ENCODE measurements at places on chromosomes 1 and 21.

DNA sequence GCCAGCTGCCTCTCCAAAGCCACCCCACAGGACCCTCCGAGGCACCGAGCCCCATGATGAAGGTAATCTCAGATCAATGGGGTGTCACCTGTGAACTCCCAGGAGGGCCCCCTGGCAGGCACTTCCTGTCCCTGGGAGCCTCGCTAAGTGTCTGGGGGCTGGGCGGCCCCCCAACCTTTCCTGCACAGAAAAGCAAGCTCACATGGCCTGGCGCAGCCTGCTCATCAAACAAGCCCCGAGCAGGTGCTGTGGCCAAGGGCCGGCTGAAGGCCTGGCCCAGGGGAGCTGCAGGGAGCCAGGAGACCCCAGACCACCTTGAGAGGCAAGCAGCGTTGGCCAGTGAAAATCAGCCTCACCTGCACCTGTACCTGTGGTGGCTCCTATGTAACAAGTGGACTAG is 2.9 kb downstream of the RIPK4 start:
- DNase-seq = no peak

- DNase-seq = no peak
Observed at GRCh38 chr21:34827445-34828235, 158.8 kb downstream of the CLIC6 start.

DNA sequence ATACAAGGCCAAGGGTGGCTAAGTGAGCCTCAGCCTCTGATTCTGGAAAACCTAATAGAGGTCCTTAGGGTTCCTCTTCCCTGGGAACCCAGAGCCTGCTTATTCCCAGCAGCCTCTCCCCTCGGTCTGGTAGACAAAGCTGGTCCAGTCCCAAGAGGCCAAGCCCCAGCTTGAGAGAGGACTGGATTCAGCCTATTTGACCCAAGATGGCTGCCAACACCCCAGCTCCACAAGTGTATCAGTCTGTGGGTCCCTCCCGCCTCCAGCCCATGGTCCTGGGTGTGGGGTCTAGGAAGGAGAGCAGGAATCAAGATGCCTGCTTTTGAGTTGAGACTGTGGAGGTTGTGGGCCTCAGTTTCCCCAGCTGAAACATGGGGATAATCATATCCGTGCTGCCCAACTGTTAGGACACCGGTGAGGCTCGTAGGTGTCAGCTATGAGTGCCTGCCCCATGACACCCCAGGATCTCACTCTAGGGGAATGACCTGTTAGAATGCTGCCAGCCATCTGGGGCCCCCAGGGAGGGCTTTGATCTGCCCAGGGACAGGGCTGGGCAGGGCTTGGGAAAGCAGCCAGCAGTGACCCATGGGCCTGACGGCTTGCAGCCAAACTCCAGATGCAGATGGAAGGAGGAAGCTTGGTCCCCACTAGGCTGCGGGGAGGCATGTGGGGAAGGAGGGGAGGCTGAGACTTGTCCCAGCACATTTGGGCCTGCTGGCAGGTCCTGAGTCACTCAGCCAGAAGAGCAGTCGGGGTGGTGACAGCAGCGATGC is 45.4 kb downstream of the NUAK2 start:
- DNase-seq = no peak

DNA sequence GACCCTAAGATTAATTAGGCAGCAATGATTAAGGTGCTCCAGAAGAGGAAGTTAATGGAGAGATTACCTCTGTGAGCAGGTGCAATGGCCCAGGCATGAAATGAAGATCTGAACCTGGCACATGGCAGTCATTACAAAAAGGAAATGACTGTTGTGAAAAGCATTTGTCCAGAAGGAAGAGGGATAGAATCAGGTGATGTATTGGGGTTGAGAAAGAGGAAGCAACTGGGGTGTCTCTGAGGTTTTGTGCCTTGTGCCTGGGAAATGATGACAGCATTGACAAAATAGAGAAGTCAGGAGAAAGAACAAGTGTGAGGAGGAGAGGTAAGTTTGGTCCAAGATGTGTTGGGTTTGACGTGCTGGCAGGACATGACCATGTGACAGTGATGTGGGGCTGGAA is 5.6 kb downstream of the CRCT1 start:
- no peak for DNase-seq

GRCh38 chr1:234854645-234855039 is 244.7 kb upstream of the IRF2BP2 start:
- no peak for DNase-seq

DNA sequence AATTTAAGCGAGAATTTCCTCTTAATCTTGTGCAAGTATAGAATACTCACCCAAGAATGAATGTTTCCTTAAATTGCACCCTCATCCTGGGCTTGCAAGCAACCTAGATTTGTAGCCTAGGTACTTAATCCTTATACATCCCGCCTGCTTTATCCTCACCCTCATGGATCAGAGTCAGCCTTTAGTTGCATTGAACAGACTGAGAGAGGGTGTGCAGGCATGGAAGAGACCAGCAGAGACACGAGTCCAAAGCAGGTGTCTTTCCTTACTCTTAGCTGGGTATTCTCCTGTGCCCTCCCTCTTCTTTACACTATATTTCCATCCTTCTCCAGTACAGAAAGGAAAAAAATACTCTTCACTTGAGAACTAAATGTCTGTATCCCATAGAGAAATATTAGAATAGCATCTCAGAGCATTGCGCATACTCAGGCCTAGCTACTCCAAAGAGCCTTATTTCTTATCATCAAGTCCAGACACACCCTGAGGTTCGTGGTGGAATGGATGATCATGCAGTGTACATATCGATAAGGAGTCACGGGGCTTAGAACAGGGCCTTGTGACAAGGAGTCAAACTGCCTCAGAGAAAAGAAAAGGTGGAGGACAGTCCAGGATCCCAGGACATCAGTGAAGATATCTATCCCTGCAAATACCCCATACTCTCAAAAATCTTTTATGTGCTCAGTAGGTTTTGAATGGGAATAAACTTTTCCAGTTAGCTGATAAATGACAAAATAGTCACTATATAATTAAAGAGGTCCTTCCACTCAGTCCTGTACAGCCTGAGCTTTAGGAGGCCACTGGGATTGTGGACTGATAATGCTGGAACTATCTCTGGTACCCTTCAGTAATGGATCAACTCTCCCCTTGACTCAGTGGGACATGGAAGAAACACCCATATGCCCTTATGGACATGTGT is 297.9 kb downstream of the GRIK1 start:
- DNase-seq = no peak

DNA sequence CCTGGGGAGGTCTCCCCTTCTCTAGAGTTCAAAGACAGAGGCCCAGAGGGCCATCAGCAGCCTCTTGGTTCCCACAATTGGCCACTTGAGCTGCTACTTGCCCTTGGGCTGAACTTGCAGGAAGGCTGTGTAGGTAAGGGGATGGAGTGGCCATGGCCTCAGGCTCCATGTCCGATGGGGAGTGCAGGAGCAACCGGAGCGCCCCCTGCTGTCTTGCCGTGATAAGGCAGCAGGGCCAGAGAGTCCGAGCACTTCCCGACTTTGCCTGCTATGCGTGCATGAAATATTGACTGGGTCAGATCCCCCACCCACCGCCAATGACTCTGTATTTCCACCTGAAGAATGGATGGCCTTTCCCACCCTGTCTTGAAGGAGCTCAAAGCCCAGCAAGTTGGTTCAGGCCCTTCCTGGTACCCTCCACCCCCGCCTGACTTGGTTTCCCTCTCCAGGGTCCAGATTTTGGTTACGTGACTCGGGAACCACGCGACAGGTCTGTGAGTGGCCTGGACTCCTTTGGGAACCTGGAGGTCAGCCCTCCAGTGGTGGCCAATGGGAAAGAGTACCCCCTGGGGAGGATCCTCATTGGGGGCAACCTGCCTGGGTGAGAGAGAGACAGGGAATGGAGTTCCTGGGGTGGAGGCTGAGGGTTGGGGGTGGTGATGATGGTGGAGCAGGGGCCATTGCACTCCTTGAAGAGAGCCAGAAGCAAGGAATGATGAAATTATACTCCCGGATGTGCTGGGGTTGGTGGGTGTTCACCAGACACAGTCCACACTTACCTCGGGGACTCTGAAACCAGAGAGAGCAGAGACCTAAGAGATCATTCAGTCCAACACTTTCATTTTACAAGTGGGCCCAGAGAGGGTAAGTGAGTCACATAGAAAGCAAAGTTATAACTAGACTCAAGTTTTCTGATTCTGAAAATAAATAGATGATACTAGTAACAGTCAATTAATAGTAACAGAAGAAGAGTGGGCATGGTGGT is 25.6 kb downstream of the PADI3 start:
- DNase-seq = peak; percentile 16

- peak; percentile 31 for DNase-seq
Observed at GRCh38 chr1:83931658-83932253, 67.2 kb downstream of the TTLL7 start.

GRCh38 chr1:106637566-106637965 is 418.9 kb upstream of the PRMT6 start:
- no peak for DNase-seq

GRCh38 chr1:175133673-175134435 is 58.7 kb downstream of the KIAA0040 start:
- DNase-seq = no peak

DNA sequence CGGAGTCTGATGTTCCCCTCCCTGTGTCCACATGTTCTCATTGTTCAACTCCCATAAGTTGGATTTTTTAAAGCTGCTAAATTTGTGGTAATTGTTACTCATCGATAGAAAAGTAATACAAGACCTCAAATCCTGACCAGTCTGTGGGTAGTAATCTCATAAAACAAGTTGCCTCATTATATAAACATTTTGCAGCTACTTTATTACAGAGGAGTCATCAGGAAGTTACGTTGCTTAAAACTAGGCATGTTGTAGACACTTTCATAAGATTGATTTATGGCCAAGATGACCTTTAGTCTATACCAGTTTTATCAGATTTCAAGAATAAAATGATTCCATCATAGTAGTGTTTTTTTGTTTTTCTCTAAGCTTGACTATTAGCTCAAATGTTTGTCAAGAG is 208.8 kb downstream of the GIPC2 start:
- no peak for DNase-seq

DNA sequence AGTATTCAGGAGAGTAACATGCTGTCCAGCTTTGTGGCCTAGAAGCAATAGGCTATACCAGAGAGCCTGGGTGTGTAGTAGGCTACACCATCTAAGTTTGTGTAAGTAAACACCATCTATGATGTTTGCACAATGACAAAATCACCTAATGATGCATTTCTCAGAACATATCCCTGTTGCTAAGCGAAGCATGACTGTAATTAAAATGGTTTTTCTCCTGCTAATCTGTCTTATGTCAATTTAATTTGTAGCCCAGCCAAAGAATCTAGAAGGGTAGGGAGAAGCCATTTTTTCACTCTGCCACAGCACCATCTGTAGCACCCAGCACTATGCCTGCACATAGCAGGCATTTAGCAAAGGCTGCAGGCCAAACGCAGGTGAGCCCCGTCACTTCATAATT is 2.0 kb upstream of the TTC24 start:
- no peak for DNase-seq

- DNase-seq = no peak
Observed at GRCh38 chr1:164475834-164476233, 83.2 kb upstream of the PBX1 start.

DNA sequence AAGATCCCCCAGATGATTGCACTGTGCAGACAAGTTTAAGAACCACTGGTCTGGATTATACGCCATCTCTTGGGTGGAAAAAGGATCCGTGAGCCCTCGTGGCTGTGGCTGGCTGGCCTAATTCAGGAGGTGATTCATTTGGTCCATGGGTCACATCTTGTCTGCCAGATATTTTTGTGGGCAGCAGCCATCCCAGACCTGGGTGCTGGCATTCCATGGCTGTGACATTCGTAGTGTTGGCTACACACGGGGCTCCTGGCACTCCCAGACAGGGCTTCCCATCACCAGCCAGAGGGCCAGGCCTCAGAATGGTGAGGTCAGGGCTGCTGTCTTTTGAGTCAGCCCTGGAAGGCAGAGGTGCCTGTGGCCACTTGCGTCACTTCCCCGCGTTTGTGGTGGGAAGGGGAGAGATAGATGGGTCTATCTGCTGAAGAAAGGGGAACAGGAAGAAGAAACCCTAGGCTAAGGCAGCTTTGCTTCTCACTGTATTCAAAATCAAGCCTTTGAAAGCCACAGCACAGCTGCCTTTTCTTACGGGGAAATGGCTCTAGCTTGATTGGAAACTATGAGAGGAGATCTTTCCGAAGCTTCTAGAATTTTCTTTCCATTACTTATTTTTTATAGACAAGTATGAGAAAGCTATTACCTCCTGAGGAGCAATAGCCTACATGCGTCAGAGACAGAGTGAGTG is 32.4 kb downstream of the EIF2D start:
- no peak for DNase-seq

DNA sequence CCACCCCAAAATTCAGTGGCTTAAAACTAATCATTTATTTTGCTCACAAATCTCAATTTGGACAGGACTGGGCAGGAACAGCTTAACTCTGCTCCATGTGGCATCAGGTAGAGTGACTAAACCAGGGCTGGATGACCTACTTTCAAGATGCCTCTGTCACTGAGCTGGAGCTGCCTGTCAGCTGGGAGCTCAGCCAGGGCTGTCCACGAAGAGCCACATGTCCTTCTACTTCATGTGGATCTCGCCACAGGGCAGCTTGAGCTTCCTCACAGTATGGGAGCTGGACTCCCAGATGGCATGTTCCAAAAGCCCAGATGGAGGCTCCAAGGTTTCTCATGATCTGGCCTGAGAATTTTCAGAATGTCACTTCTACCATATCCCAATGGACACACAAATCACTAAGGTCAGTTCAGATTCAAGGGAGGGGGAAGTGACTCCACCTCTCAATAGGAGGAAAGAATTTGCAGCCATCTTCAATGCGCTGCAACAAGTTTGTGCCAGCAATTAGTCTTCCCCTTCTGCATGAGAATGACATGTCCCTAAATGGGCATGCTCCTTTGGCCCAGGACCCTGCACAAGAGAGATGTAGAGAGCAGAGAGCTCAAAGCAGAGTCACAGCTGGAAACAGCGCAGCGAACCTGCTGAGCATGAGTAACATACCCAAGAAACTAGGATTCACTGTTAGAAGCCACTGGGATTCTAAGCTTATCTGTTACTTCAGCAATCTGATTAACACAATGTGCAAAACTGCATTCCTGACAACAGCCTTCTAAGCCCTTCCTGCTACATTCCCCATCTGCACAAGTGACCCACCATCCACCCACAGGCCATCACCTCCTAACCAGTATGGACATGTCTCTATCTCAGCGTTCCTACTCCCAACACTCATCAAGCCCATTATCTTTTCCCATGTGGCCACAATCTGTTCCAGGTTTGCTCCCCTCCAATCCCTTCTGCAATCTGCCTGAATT is 17.0 kb downstream of the HLCS start:
- no peak for DNase-seq

DNA sequence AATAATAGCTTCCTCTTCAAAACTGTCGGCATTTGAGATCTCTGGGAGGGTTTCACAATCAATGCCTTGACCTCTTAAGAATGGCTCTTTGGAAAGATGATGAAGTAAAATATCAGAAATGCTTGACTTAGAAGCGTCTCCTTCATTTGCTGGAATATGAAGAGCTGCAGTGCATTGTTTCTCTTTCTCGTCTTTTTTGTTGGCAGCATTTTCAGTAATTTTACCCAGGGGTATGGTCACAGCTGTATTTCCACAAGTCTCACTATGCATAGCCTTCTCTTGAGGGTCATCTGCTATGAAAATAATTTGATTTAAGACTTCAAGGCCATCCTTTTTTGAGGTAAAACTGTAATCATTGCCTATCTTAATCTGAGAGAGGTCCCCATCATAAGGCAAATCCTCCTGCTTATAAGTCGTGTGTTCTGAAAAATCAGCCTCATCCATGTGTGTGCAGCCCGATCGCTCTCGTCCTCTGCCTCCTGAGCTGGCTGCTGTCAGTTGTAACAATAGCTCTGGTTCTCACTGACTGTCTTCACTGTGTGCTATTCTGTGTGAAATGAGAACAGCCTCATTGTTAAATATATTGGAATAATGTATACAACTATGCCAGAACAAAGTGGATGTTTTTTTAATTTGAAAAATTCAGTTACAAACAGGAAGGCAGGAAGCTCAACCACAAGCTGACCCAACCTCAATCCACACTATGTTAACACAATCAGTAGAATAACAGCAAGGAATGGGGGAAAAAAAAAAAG is 4.5 kb downstream of the AKNAD1 start:
- no peak for DNase-seq

Measured in NCI-H1417 (cell line).